Stomach (tissue), 19 donors: ENCODE measurements at places on chromosomes 12 and 14.

DNA sequence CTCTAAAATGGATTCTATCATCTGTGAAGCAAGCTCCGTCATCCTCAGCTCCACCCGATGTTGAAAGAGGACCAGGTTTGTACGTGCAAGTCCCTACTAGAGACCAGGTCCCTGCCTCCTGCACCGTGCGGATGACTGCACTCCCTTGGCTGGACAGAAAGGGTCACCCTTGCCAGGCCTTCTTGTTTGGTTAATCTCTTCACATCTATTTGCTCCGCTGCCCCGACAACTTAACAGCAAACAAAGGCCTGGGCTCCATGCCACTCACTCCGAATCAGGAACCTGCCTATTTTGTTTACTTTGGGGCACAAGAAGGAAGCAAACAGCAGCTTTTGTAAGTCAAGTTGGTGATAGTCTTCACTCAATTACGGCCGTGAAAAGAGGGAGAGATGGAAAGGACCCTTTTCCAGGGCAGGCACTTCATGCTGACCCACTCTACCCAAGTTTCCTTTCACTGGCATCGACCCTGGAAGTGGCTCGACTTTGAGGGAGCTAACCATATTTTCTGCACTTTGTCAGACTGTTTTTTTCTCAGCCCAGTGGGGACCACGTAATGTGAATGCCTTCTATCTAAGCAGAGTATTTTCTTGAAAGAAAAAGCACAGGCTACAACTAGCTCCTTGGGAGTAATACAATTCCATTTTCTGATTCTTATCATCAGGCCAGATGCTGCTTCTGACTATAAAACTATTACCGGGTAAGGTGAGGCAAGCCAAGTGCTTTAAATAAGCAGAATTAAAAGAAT lies 202.6 kb downstream of the FOXN3 start:
- DNase-seq, result peak; percentile 91

- DNase-seq, result no peak
These were observed 84.8 kb downstream of the TESC start for GRCh38 chr12:117014342-117014887.

- no peak for DNase-seq
These were observed 9.7 kb upstream of the ZDHHC22 start for GRCh38 chr14:77151245-77151644.

DNA sequence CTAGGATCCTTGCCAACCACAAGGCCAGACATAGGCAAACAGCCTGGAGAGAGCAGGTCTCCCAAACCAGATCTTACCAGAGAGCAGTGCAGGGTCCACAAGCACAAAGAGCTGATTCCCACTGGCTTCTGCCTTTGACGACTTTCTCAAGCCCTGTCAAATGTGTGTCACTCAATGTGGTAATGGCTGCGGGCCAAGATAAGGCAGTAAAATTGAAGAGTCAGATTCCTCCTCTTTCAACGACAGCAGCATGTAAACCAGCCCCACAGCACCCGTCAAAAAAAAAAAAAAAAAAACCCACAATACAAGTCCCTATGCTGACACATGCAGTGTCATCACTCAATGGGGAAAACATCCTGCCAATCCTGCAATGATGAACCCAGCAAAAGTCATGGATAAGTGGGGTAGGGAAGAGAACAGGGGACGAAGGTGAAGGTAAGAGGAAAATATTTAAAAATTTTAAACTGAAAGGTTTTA lies at the start of gene STON2:
STON2 (minus strand) TSS at position 123 of the 477 bp plus-strand sequence. CDS start 1,942 bp downstream, outside the sequence.
- no peak for DNase-seq
